ENCODE measurements at places on chromosomes 16 and 17.

GRCh38 chr17:81337476-81337879 is 42.4 kb upstream of the SLC38A10 start:
- DNase-seq, result no peak

GRCh38 chr17:29070781-29071180 is 27.8 kb downstream of the PIPOX start:
- no peak for DNase-seq

GRCh38 chr17:6108987-6109386 is 38.8 kb downstream of the WSCD1 start:
- DNase-seq, result no peak

DNA sequence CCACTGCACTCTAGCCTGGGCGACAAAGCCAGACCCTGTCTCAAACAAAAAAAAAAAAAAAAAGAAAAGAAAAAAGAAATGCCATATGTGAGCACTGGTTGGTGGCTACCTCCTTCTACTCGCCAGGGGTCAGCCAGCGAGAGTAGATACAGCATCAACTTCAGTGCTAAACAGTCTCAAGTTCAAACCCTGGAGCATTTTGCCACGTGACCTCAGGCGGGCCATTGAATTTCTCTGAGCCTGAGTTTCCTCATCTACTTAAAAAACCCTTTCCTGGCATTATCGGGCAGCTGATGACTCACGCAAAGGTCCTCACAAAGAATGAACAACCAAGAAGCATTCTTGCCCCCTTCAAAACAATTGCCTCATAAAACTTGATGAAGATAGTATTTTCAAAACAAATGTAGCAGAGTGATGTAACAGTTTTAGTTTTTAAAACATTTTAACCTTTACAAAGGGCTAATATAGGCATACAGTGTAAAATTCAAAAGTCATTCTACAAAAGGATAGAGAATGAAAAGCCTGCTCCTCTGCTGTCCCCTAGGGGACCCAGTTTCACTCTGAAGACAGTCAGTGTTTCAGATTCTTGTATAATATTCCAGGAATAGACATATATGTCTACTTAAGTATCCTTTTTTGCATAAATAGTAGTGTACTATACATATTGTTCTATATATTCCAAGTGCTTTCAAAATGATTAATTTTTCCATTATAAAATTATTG is 28.4 kb downstream of the DNAH2 start:
- DNase-seq, result no peak

DNA sequence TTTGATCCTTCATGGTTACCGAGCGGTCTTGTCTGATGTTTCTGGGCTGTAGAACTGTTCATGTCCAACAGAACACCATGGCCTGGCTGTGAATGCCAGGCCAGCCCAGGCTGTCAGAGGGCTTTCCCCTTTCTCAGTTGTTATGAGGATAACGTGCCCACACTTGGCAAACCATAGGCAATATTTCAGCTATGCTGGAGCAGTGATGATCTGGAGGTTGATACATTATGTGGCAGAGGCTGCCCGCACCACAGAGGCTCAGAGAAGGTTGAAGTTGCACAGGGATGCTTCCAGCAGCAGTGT is 92.9 kb downstream of the C16orf78 start:
- DNase-seq, result no peak

- peak; percentile 60 for DNase-seq
These were observed 9.0 kb downstream of the TMEM98 start for GRCh38 chr17:32936894-32937500.
